ENCODE measurements at places on chromosomes 7 and 10.

- peak; percentile 11 for DNase-seq
Observed at GRCh38 chr7:95421000-95421846, 13.6 kb downstream of the PON2 start.

- no peak for DNase-seq
Observed at GRCh38 chr7:46015107-46015868, 94.2 kb upstream of the IGFBP3 start.

DNA sequence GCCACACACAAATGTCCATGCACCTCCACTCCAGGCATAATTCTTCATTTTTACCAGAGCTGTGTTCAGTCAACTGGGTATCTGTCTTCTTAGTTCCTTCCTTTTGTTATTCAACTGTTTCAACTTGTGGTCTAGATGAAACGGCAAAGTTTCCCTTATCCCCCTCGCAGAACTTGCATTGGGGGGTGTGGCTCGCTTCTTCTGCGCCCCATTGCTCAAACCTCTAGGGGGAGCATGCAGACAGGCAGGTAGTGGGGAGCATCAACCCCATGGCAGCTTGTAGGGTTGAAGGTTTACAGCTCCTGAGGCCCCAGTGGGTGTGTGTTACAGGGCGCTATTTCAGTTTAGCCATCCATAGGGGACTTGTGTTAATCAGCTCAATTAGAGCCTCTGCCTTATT, 38.3 kb upstream of the COBL start:
- no peak for DNase-seq

DNA sequence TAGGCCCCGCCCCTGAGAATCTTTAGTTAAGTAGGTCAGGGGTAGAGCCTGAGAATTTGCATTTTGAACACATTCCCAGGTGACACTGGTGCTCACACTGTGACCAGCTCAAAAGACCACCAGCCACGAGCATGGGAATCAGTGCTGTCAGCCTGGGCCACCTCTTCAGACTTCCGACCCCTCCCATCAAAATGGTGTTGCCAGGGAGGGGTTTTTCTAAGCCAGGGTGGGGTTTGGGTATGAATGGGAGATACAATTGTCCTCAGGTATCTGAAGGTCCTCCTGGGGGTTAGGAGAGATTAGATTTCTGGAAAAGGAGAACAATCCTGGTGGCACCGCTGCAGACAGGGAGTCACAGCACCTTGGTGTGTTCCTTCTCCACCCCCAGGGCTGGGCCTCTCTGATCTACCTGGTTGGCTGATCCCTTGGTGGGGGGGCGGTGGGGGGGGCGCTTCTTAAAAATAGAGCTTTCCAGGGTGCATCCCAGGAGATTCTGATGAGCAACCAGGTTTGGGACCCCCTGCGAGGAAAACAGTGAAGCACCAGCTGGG, 111.5 kb upstream of the ANLN start:
- DNase-seq: no peak

GRCh38 chr10:124745252-124745651, 1.1 kb upstream of the FAM53B start:
- no peak for DNase-seq

GRCh38 chr7:152511736-152512135, 75.9 kb upstream of the KMT2C start:
- DNase-seq: no peak

GRCh38 chr7:46191776-46192175, 270.7 kb upstream of the IGFBP3 start:
- DNase-seq: no peak

- DNase-seq: no peak
Observed at GRCh38 chr10:104449391-104449790, 95.8 kb downstream of the CFAP58 start.

DNA sequence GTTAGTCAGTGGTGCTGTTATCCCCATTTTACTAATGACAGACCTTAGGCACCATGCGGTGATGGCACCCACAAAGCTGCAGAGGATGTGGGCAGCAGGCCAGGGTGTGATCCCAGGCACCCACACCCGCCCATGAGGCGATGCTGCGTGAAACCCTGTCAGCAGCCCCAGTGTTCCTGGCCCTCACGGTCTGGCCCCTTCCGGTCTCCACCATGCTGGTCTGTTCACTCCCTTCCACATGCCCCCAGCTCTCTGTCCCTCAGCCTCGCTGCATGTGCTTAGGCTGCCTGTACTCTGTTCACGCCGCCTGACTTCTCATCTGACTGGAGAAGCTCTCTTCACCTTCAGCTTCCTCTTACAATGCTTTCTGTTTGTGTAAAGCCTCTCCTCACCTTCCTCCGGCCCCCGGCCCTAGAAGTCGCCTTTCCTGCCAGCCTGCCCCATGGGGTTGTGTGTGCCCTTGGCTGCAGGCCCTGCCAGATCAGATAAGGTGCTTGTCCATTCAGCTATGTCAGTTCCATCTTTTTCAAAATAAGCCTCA, 17.6 kb upstream of the ORAI2 start:
- DNase-seq: no peak

- DNase-seq: no peak
Observed at GRCh38 chr7:47433564-47433895, 148.4 kb downstream of the TNS3 start.

- DNase-seq: no peak
Observed at GRCh38 chr10:133062085-133062484, 25.6 kb upstream of the ADGRA1 start.

- DNase-seq: no peak
Observed at GRCh38 chr7:13910805-13911551, 78.5 kb downstream of the ETV1 start.

- DNase-seq: no peak
Observed at GRCh38 chr7:28725045-28725642, 233.0 kb downstream of the TRIL start.

GRCh38 chr10:63256009-63256773, 123.1 kb downstream of the NRBF2 start:
- no peak for DNase-seq

DNA sequence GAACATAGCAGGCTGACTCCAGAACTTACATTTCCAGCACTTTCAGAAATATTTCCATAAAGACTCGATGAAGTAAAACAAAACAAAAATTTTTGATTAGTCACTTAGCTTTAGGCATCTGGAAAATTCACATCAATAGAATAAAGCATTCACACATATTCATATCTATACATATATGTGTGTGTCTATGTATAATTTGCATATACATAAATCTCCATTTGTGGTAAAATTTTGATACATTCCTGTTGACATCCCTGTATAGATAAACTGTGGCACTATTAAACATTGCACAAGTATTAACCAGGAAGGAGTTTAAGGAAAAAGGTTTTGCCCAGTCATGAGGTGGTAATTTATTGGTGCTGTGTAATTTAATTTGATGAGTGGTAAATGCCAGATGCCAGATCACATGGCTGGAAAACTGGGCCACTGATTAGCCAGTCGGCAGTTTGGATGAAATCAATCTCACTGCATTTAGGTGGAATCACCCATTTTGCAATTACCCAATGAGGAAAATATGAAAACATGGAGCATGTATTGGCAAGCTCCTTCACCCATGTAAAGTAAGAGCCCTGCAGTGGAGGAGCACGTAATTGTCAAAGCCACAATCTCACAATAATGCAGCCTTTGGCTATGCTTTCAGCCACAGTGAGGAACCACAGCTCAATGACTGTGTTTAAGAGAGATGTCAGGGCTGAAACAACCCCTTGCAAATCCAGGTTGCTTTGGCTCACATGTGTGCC, 294.6 kb downstream of the RNLS start:
- no peak for DNase-seq

DNA sequence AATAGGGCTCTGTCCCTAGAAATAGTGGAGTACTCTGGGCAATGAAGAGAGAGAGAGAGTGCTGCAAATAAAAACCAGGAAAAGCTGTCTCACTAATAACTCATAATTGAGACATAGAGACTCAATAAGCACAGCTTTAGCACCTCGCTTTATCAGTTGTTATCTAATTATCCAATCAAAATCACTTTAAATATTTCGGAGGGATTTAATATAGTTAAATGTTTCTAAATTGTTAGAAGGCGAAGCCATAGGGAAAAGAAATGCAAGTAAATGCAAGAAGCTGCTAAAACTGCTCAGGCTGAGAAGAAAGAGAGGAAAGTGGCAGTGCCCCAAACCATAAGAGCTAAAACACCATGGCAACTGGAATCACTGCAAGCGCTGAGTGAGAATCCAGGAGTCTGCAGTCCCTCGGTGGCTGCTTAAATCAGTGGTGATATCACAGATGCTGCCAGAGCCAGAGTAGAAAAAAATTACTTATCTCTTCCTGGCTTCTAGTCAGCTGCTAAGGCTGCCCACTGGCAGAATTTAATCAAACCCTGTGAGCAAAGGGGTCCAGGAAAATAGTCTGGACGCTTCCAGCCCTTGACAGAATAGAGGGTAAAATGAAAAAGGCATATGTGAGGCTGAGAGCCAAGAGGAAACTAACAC, 150.4 kb upstream of the CHRM2 start:
- DNase-seq: no peak

- no peak for DNase-seq
Observed at GRCh38 chr7:3787717-3788264, 486.7 kb downstream of the SDK1 start.

- DNase-seq: no peak
Observed at GRCh38 chr7:155764438-155764793, 47.8 kb downstream of the SHH start.

DNA sequence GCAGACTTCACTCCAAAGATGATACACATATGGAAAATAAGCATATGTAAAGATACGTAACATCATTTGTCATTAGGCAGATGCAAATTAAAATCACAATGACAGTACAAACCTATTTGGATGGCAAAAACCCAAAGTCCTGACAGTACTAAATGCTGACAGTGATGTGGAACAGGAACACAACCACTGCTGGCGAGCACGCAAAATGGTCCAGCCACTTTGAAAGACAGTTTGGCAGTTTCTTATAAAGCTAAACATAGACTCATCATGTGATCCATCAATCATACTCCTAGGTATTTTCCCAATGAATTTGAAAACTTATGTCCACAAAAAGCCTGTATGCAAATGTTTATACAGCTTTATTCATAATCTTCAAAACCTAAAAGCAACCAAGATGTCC, 200.7 kb downstream of the RAMP3 start:
- DNase-seq: no peak

DNA sequence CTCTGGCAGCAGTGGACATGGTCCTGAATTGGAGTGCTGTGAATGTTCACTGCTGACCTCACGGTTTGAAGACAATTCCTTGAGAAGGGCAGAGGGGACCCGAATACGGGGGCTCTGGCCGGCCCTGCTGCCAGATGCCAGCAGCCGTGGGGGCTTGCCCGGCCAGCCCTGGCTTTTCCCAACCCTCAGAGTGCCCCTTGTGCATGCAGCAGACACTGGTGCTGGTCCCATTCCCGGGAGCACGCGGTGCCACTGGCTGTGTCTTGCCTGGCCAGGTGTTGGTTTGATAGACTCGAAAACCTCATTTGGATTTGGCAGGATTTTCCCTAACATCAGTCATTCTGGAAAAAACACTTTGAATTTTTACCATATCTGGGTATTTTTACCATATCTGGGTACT, 49.1 kb downstream of the LHPP start:
- DNase-seq: no peak

- no peak for DNase-seq
Observed at GRCh38 chr10:29069941-29070340, 218.9 kb upstream of the LYZL1 start.

DNA sequence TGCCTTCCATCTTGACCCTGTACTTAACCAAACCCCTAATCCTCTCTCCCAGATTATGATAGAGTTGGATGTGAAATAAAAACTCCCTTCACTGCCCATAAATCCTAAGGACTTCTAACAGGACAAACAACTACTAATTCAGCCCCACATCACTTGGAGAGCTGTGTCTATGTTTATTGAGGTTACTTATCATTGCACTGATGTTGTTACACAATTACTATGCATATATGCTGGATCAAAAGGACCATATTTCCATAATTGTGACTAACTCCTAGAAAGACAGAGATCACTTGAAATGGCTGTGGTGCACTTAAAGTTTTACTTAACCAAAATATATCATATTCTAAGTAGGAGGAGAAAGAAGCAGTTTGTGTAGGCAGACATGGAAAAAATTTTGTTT, 144.9 kb upstream of the AGK start:
- DNase-seq: no peak

- DNase-seq: no peak
Observed at GRCh38 chr10:46288601-46289206, 1.9 kb downstream of the ANTXRL start.

GRCh38 chr7:888081-889024, 12.0 kb downstream of the GET4 start:
- DNase-seq: no peak

DNA sequence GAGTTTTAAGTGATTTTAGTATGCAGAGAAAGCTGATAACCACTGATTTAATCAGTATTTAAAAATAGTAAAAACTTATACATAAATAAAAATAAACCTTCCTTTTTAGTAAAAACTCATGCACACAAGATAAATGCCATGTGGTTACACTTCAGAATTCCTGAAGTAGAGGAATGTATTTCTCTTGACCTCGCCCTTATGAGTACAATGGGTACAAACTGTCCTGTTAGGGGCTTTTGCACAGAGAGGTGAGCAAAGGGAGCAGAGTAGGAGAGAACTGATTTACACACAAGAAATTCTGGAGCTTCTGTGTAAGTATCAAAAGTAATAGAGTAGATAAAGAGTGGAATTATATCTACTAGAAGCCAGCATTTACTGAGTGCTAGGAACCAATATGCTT, 279.6 kb downstream of the PPP1R3A start:
- no peak for DNase-seq

GRCh38 chr10:17643339-17643754, 604 bp upstream of the STAM start:
- DNase-seq: no peak

- DNase-seq: no peak
Observed at GRCh38 chr7:77409005-77409738, 7.0 kb downstream of the GSAP start.

GRCh38 chr10:96502561-96503282, 11.0 kb downstream of the TLL2 start:
- DNase-seq: peak; percentile 98

GRCh38 chr7:122255454-122255853, 49.1 kb downstream of the FEZF1 start:
- no peak for DNase-seq

DNA sequence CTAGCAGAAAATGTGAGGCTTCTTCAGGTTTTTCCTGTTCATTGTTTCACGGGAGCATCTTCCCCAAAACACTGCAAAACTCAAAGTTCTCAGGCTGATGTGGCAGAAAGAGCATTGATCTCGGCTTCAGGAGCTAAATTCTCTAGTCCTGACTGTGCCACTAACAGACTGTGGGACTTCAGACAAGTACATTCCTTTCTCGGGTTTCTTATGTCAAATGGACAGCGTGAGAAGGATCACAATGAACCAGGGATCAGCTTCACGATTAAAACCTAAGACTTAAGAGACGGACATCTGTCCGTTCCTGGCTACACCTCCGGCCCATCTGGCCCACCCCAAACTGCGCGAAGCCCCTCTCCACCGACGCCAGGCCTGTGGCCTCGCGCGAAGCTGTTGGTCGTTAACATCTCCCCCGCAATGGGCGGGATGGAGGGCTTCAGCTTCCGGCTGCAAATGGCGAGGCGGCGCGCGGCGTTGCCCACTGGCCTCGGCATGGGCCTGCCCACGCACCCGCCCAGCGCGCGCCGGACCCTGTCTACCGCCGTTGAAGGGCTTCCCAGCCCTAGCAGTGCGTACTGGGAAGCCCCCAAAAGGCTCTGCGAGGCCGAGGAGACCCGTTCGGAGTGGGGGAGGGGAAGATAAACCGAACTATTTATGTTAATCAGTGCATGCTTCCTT, 549 bp upstream of the DDX50 start:
- DNase-seq: peak; percentile 71

All from NCI-H510A treated with DMSO at 0.1 percent for 48 hours (cell line).